HL-60 (cell line): ENCODE measurements at places on chromosomes 5 and 9.

- no peak for DNase-seq
Measured at GRCh38 chr5:141780952-141781781, 97.0 kb downstream of the PCDH1 start.

- no peak for DNase-seq
Measured at GRCh38 chr5:61363401-61364114, 31.5 kb downstream of the ZSWIM6 start.

- no peak for DNase-seq
Measured at GRCh38 chr9:133169102-133169501, 5.4 kb upstream of the GBGT1 start.

- no peak for DNase-seq
Measured at GRCh38 chr5:90054612-90055011, 354.9 kb downstream of the CETN3 start.

GRCh38 chr5:82164977-82165713 is 113.0 kb downstream of the RPS23 start:
- no peak for DNase-seq

- no peak for DNase-seq
Measured at GRCh38 chr5:137507150-137507549, 8.0 kb upstream of the SPOCK1 start.

DNA sequence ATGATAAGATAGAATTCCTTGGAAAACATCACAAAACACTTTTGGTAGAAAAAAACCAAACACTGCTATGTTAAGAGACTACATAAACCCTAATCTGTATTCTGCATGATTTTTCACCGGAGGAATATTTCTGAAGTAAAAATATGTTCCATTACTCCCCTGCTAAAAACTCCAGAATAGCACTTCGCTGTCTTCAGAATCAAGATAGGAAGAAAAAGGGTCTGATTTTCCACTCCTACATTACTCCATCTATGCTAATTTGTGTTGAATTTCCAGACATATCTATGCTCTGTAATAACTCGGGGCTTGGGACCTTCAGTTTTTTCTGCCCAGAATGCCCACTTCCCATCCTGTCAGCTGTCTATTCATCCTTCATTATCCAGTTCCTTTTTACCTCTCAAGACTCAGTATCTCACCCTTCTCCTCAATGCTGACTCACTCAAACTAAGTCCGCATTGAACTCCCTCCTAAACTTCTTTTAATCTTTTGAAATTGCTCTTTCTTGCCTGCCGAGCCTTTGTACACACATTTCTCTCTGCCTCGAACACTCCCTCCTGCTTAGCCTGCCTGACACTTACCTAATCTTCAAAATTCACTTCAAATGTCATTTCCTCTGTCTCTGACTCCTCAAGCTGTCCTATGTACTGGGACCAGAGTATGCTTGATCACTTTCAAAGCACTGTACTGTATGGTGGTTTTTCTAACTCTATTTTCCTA is 171.0 kb downstream of the ARRDC3 start:
- no peak for DNase-seq
